ENCODE measurements at places on chromosomes 5 and 9. TPM values are rescaled to one million over a fixed set of nuclear protein-coding genes. Genes with fewer than 3 reads are reported as not detected.

Gene ISL1
- 20.7 TPM for total RNA-seq

Gene ZNF454
- 5.3 TPM for total RNA-seq

Gene MCTP1
- 1.8 TPM for total RNA-seq

Gene BSPRY
- total RNA-seq, result 2.2 TPM

Gene SKP2
- 4.3 TPM for total RNA-seq

Gene ELOVL7
- not detected for total RNA-seq

Gene CDH9
- not detected for total RNA-seq

Gene PRUNE2
- total RNA-seq, result 119 TPM

DNA sequence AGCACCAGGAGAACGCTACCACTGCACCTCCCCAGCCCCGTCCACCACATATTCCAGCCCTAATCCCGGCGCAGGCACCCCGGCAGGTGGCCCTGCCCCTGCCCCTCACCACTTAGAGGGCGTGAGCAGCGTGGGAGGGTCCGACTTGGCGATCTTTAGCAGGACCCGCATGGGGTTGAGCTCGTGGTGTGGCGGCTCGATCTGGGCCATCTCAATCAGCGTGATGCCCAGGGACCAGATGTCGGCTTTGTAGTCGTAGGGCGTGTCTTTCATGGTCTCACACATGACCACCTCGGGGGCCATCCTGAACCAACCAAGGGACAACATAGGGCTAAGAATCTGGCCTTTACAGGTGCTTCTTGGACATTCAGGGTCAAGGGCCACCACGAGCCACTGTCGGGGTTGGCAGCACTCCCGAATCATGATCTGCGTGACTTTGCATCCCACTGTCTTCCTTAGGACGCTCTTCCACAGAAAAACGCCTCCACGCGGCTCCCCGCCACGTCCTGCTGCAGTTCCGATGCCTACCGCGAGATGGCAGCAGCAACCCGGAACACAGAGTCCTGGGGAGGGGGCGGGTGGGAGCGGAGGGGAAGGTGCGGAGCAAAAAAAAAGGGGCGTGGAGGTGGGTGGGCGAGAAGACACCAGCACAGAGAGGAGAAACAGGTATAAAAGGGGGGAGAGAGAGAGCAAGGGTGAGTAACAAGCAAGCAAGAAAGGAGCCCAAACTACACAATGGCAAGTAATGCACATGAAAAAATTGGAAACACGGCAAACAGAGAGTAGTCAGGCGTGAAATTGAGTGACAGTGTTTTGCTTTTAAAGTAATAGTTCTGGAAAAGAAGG lies 81.3 kb downstream of the STK10 start:
- peak overlapping the region; percentile 20 for H3K4me3 ChIP-seq
- peak overlapping the region; percentile 50 for H3K27ac ChIP-seq
- peak; percentile 59 for DNase-seq
- H3K27me3 ChIP-seq, result no peaks in the 10 kb centered on the region
- H3K36me3 ChIP-seq, result peaks cover 33% of the 10 kb centered on the region
- H3K4me1 ChIP-seq, result peaks cover 33% of the 10 kb centered on the region

- peaks cover 95% of the 10 kb centered on the region for H3K4me1 ChIP-seq
- H3K27ac ChIP-seq, result peak overlapping the region; percentile 87
- no peak overlapping the region for H3K4me3 ChIP-seq
- no peaks in the 10 kb centered on the region for H3K27me3 ChIP-seq
Measured at GRCh38 chr9:127575875-127576778, 36.0 kb upstream of the STXBP1 start.

DNA sequence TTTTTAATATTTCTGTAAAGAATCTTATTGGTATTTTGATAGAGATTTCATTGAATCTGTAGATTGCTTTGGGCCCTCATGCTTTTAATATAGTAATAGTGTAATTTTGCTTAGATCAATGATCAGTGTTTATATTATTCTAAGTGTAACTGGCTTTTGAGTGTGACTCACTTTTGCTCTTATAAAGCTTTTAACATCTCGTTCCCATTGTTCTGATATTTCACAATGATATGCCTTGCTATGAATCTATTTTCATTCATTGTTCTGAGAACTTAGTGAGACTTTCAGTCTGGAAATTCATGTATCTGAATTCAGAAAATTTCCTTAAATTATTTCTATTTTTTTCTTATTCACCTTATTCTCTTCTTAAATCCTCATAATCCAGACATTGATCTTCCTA lies 13.5 kb upstream of the MAMDC2 start:
- no peaks in the 10 kb centered on the region for H3K4me1 ChIP-seq
- H3K27me3 ChIP-seq, result no peaks in the 10 kb centered on the region
- DNase-seq, result no peak
- no peak overlapping the region for H3K27ac ChIP-seq

DNA sequence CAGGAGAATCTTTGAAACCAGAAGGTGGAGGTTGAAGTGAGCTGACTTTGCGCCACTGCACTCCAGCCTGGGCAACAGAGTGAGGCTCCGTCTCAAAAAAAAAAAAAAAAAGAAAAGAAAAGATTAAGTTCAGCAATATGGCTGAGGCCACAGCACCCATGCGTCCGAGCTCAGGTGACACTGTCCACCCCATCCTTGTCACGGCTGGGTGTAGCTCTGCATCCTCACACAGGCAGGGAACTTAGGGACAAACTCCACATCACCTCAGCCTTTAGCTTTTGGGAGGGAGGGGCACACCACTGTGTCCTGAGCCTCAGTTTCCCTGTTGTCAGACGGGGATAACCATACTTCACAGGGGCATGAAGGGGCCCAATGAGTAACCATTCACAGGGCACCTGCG lies 15.5 kb downstream of the FGD3 start:
- no peak overlapping the region for H3K27ac ChIP-seq
- DNase-seq, result no peak
- no peaks in the 10 kb centered on the region for H3K4me1 ChIP-seq
- no peak overlapping the region for H3K4me3 ChIP-seq

- no peaks in the 10 kb centered on the region for H3K36me3 ChIP-seq
- H3K4me1 ChIP-seq, result no peaks in the 10 kb centered on the region
- no peak for DNase-seq
Measured at GRCh38 chr5:154258531-154259217, 68.1 kb downstream of the GALNT10 start.

- no peaks in the 10 kb centered on the region for H3K4me1 ChIP-seq
- H3K4me3 ChIP-seq, result no peak overlapping the region
- H3K27ac ChIP-seq, result no peak overlapping the region
- no peaks in the 10 kb centered on the region for H3K27me3 ChIP-seq
- no peaks in the 10 kb centered on the region for H3K36me3 ChIP-seq
Measured at GRCh38 chr5:168244838-168245559, 46.4 kb upstream of the WWC1 start.

DNA sequence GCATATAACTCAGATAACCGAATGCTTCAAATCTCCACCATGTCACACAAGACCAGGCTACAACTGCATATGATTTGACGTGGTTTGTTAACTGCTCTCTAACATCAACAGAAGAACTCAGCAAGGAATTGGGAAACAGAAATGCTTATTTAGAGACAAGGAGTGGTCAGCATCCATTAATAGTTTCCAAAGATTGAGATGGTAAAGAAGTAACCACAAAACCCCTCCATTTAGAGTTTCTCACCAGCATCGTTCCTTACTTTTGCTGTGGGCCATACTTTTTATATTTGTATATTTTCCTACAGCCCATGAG lies 25.2 kb downstream of the DPYSL3 start:
- DNase-seq, result no peak
- H3K4me1 ChIP-seq, result peaks cover 5% of the 10 kb centered on the region
- peak overlapping the region; percentile 71 for H3K27ac ChIP-seq
- no peak overlapping the region for H3K4me3 ChIP-seq
- H3K36me3 ChIP-seq, result no peaks in the 10 kb centered on the region

GRCh38 chr9:125949703-125950460 lies 202.7 kb downstream of the PBX3 start:
- H3K4me1 ChIP-seq, result no peaks in the 10 kb centered on the region
- H3K27ac ChIP-seq, result no peak overlapping the region
- H3K36me3 ChIP-seq, result no peaks in the 10 kb centered on the region
- H3K27me3 ChIP-seq, result no peaks in the 10 kb centered on the region
- DNase-seq, result no peak
- no peak overlapping the region for H3K4me3 ChIP-seq

DNA sequence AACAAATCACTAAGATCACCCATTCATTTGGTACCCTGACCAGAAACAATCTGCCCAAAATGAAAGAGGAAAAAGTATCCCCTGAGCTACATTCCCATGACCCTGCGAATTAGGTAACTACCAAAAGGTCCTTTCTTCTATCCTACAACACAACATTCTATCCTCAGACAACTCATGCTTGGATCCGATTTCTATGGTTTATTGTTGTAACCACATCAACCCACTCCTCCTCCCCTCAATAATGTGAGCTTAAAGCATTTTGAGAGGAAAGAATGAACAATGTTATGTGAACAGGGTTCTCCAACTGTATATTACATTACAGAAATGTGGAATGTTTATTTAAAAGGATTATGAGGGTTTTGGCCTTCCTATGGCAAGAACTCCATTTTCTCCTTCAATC lies 4.0 kb downstream of the SLC35D2 start:
- no peaks in the 10 kb centered on the region for H3K27me3 ChIP-seq
- peaks cover 59% of the 10 kb centered on the region for H3K4me1 ChIP-seq
- no peak overlapping the region for H3K27ac ChIP-seq

GRCh38 chr9:137381501-137382443 lies 41.2 kb downstream of the EXD3 start:
- no peak overlapping the region for H3K4me3 ChIP-seq
- H3K27ac ChIP-seq, result no peak overlapping the region
- no peaks in the 10 kb centered on the region for H3K27me3 ChIP-seq
- no peaks in the 10 kb centered on the region for H3K4me1 ChIP-seq

GRCh38 chr5:36643162-36643561 lies 36.8 kb downstream of the SLC1A3 start:
- H3K36me3 ChIP-seq, result no peaks in the 10 kb centered on the region
- H3K27ac ChIP-seq, result no peak overlapping the region
- no peaks in the 10 kb centered on the region for H3K27me3 ChIP-seq
- no peak for DNase-seq
- no peaks in the 10 kb centered on the region for H3K4me1 ChIP-seq

DNA sequence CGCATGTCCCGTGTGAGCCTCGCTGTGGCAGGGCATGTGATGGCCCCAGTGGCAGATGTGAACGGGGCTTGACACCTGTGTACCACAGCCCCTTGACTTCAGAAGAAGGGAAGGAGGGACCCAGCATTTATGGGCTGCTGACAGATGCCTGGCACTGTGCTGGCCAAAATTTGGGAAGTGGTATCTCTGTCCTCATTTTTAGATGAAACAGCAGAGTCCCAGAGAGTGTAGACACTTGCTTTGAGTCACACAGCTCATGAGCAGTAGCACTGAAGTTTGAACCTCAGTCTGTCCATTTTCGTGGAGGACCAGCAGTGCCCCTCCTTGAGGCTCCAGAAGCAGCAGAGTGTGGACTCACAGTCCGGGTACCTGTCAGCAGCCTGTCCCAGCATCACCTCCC lies 16.5 kb downstream of the NEK6 start:
- no peaks in the 10 kb centered on the region for H3K36me3 ChIP-seq
- no peak overlapping the region for H3K4me3 ChIP-seq
- DNase-seq, result no peak
- H3K4me1 ChIP-seq, result peaks cover 99% of the 10 kb centered on the region
- no peaks in the 10 kb centered on the region for H3K27me3 ChIP-seq
- peak overlapping the region; percentile 11 for H3K27ac ChIP-seq

DNA sequence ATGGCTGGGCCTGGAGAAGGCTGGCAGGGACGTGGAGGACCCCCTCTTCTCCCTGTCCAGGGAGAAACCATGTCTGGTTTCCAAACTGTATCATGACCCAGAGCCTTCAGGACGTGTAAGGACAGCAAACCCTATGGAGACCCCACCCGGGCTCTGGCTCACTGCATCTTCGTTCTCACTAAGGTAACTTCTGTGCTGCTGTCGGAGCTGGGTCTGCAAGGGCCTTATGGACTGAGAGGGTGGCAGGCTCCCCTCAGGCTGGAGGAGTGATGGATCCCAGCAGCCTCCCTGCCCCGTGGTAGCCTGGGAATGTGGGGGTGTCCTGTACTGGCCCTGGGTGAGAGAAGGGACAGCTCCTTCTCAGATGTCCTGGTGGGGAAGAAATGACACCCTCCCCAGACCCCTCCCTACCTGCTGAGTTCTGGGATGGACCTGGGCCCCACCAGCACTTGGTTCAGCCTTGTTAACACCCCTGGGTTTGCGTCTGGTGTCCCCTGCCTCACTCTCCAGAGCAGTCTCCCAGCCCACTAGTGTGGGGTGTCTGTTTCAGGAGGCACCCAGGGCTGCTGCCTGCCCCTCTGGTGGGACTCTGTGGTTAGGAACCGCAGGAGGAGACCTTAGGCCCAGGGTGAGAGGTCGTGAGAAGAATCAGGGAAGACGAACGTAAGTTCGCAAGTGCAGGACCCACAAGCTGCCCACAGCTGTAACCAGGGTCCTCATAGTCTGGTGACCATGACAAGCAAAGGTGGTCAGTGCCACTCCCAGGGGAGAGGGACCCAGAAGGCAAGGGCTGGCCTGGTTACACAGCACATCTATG lies 6.6 kb downstream of the SPATA31E1 start:
- H3K4me3 ChIP-seq, result no peak overlapping the region
- no peaks in the 10 kb centered on the region for H3K36me3 ChIP-seq
- DNase-seq, result no peak
- no peak overlapping the region for H3K27ac ChIP-seq
- peaks cover 7% of the 10 kb centered on the region for H3K27me3 ChIP-seq

DNA sequence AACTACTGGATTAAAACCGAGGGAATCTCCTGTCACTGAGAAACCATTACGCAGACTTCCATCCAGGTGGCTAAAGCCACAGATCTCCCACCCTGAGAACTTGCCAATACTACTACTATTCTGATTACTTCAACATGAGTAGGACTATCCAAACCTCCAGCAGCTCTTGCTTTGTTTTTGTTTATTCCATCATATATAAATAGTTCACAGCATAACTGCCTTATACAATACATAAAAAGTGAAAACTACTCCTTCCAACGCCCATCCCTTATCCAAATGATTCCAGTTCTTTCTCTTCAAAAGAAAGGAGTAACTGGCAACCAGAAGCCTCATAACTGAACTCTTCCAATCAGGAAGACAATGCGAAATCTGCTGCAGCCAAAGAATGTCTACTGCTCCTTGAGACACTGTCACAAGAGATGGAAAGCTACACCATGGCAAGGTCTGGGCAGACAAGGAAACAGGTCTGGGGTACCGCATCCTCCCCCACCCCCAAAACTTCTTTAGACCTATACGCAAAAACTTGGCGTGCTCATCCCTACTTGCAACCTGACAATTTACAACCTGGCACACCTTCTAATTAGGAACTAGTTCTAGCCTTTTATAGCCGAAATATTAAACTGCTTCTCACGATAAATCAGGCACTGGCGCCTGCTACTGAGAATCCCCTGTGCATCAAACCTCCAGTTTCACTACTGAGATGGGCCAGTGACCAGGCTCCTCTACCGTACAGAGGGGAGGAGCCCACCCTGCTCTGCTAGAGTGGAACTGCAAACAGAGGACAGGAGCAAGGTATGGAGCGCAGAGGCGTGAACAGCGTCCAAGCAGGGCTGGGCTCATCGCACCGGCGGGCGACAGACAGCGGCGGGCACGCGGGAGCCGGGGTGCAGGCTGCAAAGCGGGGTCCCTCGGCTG lies 986 bp downstream of the PLPP1 start:
- DNase-seq, result peak; percentile 53
- H3K27me3 ChIP-seq, result no peaks in the 10 kb centered on the region
- H3K36me3 ChIP-seq, result no peaks in the 10 kb centered on the region
- H3K27ac ChIP-seq, result peak overlapping the region; percentile 90

Measured in stomach (tissue), 19 donors.